ENCODE measurements at places on chromosomes 12 and 14. TPM values are rescaled to one million over a fixed set of nuclear protein-coding genes. Genes with fewer than 3 reads are reported as not detected.

B4GALNT1 gene
- 0.84 TPM for total RNA-seq

DACT1 gene
- total RNA-seq: 4.5 TPM

CIROP gene
- 0.25 TPM for total RNA-seq

DNA sequence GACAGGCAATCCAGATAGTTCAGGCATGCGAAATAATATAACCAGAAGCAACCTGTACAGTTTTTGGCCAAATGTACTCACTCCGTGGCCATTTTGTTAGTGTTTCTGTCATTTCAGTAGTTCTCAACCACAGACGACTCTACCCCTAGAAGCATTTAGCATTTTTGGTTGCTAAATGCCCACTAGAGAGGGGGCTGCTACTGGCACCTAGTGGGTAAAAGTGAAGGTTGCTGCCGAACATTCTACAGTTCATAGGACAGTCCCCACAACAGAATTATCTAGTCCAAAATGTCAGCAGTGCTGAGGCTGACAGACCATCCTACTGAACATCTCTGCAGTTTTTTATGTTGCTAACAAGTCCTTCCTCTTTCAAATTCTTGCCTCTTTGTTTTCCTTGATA is 107.4 kb downstream of the TSHR start:
- DNase-seq: no peak

GRCh38 chr12:94158666-94159065 is 10.3 kb downstream of the PLXNC1 start:
- no peak for DNase-seq

- DNase-seq: no peak
Observed at GRCh38 chr12:132492522-132492921, 2.6 kb downstream of the FBRSL1 start.

- no peak for DNase-seq
Observed at GRCh38 chr12:28172434-28173030, 17.7 kb upstream of the CCDC91 start.
